Transverse colon (tissue), 4 donors: ENCODE measurements at places on chromosomes 5 and 9.

- peak; percentile 78 for DNase-seq
These were observed 99.8 kb downstream of the TENT4A start for GRCh38 chr5:6812800-6813731.

GRCh38 chr5:131825404-131826013, 28.7 kb upstream of the FNIP1 start:
- no peak for DNase-seq

DNA sequence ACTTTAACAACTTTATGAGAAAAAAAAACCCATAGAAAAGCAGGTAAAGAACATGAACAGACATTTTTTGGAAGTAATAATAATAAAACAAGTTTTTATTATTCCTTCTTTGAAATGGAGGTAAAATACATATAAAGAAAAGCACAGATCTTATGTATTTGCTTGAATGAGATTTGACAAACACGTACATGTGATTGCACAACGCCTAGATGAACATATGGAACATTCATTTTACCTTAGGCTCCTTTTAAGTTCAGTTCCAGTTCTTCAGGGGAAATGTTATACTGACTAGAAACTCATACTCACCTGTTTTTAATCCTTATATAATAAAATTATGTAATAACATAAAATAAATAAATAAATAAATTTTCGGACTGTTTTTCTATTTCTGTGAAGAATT, 61.8 kb downstream of the GGTA1 start:
- DNase-seq: no peak

- no peak for DNase-seq
These were observed 99.4 kb downstream of the VCAN start for GRCh38 chr5:83570916-83571315.

DNA sequence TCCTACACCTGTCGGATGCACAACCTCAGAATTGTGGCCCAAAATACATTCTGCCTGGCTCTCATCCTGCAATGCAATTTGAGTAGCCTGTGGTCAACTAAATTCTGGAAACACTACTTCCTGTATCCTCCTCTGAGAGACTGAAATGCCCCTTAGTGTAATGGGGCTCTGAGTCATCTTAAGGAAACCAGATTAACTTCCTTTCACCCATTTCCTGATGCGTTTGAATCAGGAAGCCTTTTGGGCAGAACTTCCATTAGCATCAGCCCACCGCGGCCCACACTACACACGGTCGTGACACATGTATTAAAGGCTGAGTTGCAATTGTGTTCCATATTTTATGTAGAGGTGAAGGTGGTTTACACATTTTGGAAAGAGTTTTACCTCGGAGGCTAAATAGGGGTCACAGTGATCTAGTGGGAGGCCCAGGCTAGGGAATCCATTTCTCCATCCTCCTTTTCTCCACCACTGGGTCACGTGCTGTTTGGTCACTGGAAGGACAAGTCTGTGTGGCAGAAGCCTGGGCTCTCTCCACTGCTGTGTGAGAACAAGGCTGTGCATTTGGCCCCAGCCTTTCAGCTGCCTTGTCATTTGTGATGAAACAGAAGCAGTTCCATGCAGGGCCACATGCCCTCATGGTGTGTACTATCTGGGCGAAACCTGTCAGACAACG, 55.9 kb downstream of the DAP start:
- no peak for DNase-seq

- no peak for DNase-seq
These were observed 395.4 kb downstream of the CSNK1G3 start for GRCh38 chr5:123907349-123907748.

DNA sequence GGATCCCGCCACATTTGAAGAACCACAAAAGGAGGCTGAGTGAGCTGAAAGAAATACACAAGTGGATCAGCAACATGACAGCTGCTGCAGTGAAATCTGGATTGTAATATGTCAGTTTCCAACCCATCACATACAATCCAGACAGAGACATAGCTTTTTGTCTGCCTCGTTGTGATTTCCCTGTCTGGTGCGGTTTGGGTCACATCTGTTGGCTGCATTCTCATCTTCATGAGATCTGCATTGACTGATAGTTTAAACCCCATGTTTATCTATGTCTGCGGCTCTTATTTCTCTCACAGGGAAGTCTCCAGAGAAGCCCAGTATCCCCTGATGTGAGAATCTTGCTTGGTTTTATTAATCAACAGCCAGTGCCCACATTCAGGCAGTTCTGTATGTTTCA, 403.1 kb upstream of the ZNF608 start:
- no peak for DNase-seq

- no peak for DNase-seq
These were observed 454.4 kb upstream of the TRPC7 start for GRCh38 chr5:136819526-136820302.

GRCh38 chr5:10645146-10645545, 81.3 kb downstream of the ANKRD33B start:
- no peak for DNase-seq

DNA sequence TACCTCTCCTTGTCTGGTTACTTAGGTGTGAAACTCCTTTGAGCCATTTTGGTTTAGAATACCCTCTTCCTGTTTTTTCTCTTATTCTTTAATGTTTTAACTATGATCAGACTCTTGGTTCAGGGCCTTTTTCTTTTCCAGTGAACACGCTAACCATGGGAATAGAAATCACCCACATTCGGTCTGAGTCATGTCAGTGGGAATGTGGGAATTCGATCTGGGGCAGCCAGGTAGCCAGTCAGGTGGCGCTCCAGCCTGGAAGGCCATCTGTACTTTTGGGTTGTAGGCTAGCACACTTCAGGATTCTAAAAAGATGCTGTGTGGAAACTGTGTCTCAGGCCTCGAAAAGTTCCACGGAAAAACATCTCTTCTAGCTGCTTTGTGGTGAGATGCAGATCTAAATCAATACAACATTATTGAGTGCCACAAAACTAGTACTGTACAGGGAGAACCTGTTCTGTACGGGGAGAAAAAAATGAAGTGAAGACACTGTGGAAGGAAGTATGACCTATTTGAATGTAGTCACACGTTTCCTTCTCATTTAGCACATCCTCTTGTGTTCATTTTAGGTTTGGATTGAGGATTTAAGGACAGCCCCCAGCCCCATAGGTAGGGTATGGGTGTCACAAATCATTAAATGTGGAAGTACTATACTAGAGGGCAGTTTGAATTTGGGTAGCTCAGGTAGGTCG, 36.4 kb downstream of the SNX30 start:
- no peak for DNase-seq
